Ovary (tissue), 10 donors: ENCODE measurements at places on chromosomes 11 and 22.
A peak's percentile ranks its signal among the peaks of the same experiment; 100 is the strongest.

GRCh38 chr22:46639843-46640242 lies 19.7 kb downstream of the GRAMD4 start:
- no peak for DNase-seq

GRCh38 chr11:17601676-17602075 lies 54.6 kb downstream of the OTOG start:
- no peak for DNase-seq

- DNase-seq = no peak
These were observed 27.4 kb downstream of the TSPAN4 start for GRCh38 chr11:870127-870413.

DNA sequence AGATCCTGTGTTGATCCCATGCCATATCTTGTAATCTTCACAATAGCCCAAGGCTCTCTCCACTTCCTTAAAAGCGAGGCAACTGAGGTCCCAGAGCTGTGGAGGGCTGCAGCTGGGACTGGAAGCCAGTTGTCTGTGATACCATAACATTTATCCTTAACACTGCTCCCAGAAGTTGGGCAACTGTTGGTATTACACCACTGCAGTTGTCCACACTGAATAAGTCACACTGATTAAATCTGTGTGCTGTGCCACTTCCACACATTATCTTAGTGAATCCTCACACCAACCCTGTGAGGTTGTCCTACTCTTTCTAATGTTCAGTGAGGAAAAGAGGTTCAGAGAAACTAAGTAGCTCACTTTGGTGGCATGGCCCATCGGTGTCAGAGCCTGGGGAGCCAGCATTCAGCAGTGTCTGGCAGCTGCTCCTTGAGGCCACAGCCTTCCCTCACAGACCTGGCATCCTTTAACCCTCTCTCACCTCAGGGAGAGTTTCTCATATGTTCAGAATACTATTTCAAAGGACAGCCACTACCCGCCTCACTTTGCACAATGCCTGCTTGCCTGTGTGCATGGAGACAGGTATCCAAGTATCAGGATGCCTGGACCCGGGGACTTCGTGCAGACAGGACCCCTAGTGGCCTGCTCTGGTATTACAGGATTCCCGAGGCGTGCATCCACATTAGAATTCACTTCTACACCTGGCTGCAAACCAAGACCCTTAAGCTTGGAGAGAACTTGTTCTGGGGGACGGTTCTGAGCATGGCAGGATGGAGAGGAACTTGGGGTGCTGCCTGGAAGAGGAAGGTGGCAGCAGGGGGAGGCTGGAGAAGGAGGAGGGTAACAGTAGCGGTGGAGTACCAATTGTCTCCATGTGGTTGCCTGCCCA lies 221.9 kb upstream of the TBCEL start:
- peak; percentile 60 for DNase-seq

- no peak for DNase-seq
These were observed 31.4 kb upstream of the NUP160 start for GRCh38 chr11:47879259-47880158.

DNA sequence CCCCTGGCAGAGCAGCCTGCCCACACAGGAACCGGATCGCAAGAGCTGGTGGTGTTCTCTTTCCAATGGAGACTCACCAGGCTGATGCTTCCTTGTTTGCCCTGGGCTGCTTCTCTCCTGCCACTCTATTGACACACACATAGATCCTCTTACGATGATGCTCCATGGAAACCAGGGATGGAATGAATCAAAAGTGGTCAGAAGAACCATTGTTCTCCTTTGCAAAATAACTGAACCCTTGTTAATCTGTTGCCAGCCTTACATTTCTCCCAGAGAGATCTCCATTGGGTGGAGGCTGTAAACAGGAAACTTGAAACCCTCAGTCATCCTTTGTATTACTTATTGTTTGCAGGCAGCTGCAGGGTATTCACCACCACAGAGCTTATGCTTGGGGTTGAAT lies 24.6 kb upstream of the LDLRAD3 start:
- no peak for DNase-seq

GRCh38 chr22:19387038-19387437 lies 44.5 kb downstream of the HIRA start:
- no peak for DNase-seq

GRCh38 chr11:107457205-107457557 lies 444 bp downstream of the CWF19L2 start:
- DNase-seq = no peak

GRCh38 chr11:1480191-1480554 lies 6.4 kb downstream of the MOB2 start:
- no peak for DNase-seq

DNA sequence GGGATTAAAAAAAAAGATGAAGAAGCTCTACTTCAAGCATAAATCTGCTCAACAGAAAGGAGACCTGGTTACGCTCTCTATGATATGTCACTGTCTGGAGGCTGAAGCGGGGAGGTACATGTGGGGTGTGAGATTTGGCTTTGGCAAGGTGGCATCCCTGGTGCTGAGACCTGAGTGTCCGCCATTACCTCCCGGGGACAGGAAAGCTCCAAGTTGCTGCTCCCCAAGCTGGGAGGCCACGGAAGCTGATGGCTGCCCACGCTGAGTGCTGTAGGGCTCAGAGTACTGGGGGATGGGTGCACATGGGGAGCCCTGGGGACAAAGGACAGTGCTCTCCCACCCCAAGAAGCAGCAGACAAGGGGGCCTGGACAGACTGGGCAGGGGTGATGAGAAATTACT lies 167.9 kb downstream of the DSCAML1 start:
- no peak for DNase-seq

DNA sequence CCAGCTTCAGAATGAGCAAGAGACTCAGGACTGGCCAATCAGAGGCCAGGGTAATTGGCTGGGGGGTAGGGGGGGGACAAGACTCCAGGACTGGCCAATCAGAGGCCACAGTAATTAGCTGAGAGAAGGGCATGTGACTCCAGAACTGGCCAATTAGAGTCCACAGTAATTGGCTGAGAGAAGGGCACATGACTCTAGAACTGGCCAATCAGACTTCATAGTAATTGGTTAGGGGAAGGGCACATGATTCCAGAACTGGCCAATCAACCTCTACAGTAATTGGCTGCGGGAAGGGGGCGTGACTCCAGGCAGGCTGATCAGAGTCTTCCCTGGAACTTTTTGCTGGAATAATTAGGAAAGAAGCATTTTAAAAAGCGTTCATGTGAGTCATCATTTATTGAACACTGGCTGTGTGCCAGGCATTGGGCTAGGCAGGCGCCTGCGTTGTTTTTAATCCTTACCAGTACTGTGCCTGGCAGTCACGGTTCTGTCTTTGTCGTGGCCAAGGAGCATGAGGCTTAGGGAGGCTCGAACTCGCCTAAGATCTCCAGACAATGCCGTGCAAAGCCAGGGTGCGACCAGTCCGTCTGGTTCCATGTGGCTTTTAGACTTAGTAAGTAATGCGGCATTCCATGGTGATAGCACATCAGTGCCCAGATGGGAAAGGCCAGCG lies 508.1 kb downstream of the TBC1D22A start:
- DNase-seq = peak; percentile 19

DNA sequence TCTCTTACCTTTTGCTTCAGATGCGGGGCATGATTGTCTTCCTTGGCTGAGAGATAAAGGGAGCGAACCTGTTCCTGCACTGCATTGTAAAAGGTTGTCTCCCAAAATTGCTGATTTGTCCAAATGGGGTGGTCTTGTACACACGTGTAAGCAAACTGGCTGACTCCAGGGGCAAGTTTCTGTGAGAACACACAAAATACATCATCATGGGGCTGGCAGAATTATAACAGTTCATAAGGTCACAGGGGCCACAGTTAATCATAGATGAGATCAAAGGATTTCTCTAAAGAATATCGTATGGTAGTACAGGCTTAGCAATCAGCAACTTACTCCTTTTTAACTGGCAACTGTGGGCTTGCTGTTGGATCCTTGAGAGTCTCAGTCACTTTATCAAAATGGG lies 194.3 kb downstream of the SWAP70 start:
- DNase-seq = no peak

GRCh38 chr11:117706322-117706814 lies 90.6 kb downstream of the DSCAML1 start:
- no peak for DNase-seq

DNA sequence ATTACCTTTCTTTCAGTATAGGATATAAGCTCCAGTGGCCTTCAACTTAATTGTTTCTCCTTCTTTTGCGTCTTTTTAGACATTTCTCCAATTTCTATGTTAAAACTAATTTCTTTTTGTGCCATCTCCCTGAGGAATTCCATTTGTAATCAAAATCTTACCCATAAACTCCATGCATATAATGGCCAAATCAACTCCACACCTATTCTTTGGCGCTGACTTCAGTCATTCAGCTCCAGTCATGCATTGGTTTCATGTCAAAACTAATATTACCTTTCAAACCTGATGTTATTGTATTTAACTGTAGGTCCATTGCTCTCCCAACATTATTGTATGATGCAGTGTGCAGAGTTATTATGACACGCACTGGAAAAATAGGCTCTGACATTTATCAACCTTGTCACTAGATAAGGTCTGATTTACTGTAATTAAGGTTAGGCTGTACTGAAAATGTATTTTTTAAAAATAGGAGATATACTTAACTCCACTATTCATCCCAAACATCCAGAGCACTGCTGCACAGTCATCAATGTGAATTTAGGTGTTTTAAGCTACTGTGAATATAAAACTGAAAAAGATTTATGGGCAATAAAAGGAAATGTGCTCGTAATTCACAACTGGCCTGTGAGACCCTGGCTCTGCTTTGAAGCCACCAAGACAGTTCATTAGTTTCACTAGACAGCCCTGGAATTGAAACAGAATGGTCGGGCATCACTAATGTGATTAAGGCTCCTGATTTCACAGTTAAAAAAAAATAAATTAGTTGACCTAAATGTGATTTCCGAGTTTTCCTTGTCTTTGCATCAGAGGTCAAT lies 180.6 kb upstream of the GRIA4 start:
- no peak for DNase-seq

GRCh38 chr11:8698917-8699441 lies 16.4 kb downstream of the RPL27A start:
- no peak for DNase-seq

GRCh38 chr11:127061947-127062346 lies 61.4 kb upstream of the KIRREL3 start:
- no peak for DNase-seq

DNA sequence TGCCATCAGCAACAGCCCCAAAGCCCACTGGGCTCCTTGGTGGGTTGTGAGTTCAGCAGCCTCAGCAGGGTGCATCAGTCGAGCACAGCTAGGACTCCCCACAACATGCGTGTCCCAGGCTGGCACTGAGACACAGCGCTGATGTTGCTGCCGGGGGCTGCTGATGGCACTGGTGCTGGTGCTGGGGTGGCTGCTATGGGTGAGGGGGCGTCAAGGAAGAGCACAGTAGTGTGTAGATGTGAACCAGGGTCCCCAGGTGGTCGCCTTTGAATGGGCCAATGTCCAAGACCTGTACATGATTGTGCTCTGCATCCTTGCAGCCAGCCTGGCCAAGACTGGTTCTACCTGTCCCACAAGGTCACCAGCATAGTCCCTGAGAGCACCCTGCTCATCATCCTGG lies 121.3 kb upstream of the SERPIND1 start:
- DNase-seq = no peak

DNA sequence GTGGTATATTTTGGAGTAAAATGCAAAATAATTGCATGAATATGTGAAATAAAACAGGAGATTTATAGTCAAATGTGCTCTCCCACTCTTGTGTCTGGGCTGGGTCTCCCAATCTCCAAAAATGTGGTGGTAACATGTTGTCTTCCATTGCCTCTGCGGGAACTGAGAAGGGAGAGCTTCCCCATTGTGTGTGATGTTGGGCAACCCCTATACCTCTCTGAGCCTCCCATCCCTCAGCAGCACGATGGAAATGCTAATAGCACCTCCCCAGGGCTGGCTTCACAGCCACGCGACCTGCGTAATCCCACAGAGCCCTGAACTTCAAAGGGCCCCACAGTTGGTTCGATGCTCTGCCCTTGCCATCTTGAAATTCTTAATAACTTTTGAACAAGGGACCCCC lies 72.0 kb downstream of the TP53I11 start:
- DNase-seq = no peak

- no peak for DNase-seq
These were observed 123.6 kb upstream of the MTNR1B start for GRCh38 chr11:92845805-92846204.

- no peak for DNase-seq
These were observed 13.1 kb downstream of the KMT2A start for GRCh38 chr11:118449316-118449918.

DNA sequence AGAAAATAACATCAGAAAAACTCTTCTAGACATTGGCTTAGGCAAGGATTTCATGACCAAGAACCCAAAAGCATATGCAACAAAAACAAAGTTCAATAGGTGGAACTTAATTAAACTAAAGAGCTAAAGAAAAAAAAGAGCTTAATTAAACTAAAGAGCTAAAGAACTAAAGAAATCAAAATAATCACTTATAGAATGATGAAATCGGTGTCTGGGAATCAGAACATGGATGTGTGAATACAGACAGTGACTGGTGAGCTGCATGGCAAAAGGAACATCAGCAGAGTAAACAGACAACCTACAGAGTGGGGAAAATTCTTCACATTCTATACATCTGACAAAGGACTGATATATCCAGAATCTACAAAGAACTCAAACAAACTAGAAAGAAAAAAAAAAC lies 41.4 kb downstream of the ZNF280B start:
- DNase-seq = no peak

- DNase-seq = no peak
These were observed 380.6 kb downstream of the CADM1 start for GRCh38 chr11:115123641-115124040.

DNA sequence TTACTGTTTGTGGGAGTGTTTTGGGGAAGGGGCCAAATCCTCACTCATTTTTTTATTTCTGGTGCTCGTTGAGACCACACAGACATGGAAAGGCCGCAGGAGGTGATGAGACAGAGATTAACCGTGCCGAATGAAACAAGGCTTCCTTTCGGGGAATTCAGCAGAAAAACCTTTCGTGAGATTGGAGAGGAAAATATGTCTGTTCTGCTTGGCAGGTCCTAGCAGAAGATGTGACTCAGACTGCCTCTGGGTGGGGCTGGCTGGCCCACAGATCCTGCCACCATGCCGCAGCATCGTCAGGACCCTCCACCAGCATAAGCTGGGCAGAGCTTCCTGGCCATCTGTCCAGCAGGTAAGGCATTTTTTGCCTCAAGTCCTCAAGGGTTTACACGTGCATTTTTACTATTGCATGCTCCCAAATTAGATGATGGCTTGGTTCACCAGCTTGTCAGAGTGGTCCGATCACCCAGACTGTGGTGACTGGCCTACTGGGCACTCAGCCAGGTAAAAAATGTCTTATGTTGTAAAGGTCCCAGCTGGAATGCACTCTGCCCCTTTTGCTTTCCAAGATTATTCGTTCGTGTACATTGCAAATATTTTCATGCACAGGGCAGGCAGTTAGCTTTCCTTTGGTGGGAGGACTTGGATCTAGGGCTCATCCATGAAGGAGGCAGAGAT lies 1.5 kb downstream of the DDB2 start:
- DNase-seq = peak; percentile 45
